ENCODE measurements at places on chromosomes 1 and 21.

DNA sequence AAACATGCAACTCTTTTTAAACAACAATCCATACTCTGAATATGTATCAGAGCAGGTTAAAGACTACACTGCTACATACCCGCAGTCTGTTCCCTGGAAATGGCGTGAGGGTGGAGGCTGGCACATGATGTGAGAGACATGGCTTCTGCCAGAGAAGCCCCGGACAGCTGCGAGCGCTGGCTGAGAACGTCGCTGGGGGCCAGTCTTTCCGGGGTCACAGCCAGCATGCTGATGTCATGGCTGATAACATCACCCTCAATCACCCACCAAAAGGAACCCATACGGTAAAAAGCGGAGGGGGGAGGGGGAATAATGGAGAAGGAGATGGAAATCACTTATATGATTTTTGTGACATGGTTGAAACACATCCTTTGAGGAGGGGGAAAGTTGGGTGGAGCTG is 29.1 kb downstream of the C1orf198 start:
- DNase-seq: no peak

DNA sequence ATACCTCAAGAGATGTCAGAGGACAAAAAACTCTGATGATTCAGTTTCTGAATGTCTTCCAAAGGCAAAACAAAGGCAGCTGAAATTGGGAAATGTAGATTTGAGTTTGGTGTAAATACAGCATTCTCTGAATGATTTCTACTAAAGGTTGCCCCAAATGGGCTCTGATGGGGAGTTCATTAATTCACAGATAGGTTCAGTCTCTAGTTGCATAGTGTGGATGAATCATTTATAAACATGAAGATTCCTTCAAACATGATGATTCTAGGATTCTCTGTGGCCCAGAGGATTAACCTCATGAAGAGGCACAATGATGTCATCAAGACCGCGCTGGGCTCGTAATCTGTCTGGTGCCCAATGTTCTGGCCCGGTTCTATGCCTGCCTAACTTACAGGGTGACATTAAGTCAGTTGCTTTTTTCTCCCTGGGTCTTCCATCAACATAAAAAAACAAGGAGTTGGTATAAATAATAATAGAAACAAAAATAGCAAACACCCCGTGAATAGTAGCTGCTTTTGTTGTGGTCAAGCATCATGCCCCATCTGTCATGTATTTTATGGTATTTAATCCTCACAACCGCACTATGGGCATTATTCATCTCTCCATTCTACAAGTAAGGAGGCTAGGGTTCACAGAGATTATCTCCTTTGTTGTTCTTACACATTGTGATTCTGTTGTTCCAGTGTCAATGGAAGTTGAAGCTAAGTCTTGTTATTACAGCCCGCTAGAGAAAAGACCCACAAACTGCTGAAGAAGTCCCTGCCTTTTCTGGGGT is 509.6 kb upstream of the USP24 start:
- no peak for DNase-seq

GRCh38 chr1:236025836-236026235 is 39.1 kb downstream of the NID1 start:
- DNase-seq: no peak

- no peak for DNase-seq
Measured at GRCh38 chr1:243559575-243560162, 290.4 kb downstream of the AKT3 start.

DNA sequence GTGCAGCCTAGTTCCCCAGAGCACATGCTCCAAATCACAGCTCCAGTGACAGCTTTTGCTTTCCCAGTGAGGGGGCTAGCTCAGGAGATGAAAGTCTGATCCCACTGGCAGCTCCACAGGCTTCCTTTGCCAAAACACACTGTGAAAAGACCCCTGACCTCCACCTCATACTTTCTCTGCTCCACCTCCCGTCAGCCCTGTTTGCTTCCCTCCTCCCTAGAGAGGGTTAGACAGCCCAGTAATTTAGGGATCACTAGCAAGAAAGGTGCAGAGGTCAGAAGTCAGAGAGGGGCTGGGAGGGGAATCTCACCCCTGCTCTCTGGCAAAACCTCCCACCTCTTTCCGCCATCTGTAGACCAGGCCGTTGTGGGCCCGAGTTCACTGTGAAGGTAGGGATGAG is 62.8 kb downstream of the PLXNA2 start:
- DNase-seq: no peak

DNA sequence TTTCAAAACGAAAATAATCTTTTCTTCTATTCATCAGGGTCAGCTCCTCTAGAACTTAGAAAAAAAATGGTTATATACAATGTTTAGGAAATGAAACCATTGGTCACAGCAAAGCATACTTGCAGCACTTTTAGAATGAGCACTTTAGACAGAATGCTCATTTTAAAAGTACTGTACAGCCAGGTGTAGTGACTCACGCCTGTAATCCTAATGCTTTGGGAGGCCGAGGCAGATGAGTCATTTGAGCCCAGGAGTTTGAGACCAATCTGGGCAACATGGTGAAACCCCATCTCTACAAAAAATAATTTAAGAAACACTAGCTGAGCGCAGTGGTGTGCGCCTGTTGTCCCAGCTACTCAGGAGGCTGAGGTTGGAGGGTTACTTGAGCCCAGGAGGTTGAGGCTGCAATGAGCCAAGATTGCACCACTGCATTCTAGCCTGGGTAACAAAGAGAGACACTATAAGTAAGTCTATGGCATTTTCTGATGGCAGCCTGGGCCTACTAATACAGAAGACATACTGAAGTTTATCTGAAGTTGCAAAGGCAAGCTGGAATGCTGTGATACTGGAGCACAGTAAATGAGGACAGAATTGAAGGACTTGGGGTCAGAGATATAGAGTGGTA is 48.9 kb upstream of the ZNF326 start:
- DNase-seq: no peak

DNA sequence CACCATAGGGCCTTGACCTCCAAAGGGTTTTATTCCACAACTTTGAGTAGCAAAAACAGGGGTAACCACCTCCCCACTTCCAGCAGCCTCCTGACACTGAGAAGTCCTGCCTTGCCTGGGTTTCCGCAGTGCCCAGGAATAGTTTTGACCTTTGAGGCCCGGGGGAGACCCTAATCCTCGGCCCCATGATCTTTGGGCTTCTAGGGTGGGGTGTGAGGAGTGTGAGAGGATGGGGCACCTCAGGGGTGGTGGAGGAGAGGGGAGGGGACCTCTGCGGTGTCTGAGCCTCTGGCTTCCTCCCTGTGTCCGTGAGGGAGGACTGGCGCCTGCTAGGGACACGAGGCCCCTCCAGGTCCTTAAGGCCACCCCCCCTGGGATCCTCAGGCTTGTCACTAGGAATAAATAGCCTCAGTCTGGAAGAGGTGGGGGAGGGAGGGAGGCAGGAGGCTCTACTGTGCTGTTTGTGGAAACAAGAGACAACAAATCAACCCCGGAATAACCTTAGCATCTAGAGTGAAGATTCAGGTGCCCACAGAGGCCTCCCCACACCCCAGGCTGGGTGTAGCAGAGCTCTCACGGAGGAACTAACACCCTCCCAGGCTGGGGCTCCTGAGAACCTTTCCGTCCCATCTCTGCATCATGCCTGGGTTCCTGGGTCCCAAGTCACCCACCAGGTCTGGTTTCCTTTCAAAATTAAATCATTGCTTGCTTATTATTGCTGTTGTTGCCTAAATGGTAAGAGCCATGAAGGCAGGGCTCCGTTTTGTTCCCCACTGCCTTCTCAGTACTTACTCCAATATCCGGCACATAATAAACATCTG is 904 bp upstream of the FHL3 start:
- no peak for DNase-seq

DNA sequence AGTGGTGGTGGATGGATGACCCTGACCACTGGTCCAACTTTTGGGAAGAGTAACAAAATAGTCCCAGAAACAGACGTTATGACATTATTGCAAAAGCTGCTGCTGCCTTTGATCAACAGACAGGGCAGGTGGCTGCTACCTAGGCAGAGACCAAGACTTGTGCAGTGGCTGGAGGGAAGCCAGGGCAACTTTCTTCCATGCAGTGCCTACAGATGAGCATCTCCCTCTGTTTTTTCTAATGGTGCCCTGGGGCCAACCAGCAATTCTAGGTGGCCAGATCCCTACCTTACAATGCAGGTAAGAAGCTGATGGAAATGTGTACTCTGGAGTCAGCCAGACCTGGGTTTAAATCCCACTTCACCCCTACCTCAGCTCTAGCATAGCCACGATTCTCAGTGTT is 283.1 kb upstream of the POU3F1 start:
- DNase-seq: no peak

DNA sequence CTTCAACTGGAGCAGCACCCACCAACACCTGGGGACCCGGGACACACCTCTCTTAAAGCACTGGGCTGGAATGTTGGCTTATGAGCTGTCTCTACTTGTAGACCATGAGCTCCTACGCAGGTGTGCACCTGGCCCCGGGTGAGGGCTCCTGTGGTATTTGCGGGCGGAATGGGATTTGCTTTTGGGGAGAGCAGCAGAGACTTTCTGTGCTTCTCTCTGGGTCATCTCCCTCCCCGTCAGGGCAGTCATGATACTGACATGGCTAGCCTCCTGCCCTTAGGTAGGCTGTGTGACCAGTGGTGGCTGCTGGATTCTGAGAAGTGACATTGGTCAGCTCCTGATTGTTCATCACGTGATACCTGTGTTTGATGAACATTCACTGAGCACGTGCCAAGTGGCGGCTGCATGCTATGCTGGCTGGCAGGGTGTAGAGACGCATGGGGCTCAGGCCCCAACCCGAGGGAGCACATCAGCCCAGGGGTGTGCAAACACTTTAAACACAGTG is 9.0 kb upstream of the ZBTB21 start:
- DNase-seq: no peak

- no peak for DNase-seq
Measured at GRCh38 chr1:104706631-104707147, 957.0 kb downstream of the AMY1C start.

- DNase-seq: peak; percentile 63
Measured at GRCh38 chr1:228378090-228378872, 28.4 kb downstream of the TRIM11 start.

DNA sequence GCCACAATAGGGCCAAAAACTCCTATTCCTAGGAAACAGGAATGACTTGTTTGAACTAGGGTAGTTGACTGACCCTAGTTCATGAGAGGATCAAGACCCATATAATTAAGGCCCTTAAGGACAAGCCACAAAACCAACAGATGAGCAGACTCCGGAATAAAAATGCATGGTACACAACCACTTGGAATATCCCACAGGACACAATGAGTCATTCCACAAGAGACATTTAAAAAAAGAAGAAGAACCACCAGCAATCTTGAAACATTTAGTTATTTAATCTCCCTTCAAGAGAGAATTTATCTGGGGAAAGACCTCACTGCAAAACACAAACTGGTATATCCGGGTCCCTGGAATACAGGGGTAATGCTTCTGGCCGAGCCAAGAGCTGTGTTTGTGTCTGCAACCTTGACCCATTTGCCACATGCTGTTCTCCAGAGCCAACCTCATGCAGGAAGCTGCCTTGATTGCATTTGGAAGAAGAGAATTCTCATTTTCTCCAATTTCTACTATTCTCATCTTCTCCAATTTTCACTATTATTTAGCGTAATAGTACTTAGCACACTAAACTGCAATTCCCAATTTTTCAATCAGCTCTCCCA is 135.5 kb downstream of the TGFBR3 start:
- DNase-seq: no peak

- peak; percentile 43 for DNase-seq
Measured at GRCh38 chr1:219416598-219417238, 196.2 kb downstream of the ZC3H11B start.

DNA sequence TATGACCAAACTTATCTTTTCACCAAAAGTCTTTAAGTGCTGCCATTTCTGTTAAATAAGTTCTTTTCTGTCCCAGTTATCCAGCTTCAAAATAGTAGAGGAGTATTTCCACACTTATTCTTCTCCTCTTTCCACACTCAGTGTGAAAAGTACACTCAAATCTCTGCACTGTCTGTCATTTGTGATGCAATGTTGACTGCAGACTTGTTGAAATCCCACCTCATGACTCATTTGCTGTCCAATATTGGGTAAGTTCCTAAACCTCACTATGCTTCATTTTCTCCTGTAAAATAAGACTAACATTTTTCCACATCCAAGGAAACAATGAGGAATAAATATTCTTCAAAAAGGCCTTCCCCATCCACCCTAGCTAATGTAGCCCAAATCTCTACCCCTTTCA is 17.5 kb downstream of the LRRIQ3 start:
- no peak for DNase-seq

GRCh38 chr1:15627343-15627988 is 10.2 kb downstream of the DDI2 start:
- no peak for DNase-seq

DNA sequence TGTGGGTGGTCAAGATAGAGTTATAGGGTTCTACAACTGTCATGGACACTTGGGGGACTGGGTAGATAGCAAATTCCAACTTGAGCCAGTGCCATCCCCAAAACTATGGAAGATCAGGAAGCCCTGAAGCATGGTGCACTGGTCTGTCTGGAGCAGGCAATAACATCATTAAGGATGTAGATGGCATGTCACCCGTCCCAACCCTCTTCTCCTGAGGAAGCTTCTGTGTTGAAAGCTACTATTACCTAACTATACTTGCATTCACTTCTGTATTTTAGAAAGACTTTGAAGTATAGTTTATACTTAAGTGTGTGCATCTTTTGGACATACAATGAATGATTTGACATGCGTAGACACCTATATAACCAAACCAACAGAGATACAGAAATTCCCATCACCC is 32.9 kb downstream of the RABIF start:
- no peak for DNase-seq

DNA sequence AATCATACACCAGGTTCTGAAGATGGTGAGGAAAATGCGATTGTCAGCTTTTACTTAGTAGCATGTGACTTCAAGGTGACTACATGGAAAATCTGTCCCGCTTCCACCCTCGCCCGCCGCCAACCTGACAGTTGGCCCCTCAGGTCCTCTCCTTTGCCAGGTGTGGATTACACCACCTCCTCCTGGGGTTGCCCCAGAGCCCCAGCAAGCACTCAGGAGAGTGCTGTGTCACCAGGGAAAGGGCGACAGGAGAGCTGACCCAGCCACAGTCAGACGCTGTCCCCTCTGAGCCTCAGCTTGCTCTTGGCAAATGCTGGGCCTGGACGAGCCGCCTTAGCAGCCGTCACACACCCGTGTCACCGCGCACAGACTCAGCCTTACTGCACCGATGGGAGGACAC is 17.9 kb downstream of the PTTG1IP start:
- no peak for DNase-seq

GRCh38 chr21:35565204-35565611 is 495.1 kb downstream of the SETD4 start:
- peak; percentile 15 for DNase-seq

DNA sequence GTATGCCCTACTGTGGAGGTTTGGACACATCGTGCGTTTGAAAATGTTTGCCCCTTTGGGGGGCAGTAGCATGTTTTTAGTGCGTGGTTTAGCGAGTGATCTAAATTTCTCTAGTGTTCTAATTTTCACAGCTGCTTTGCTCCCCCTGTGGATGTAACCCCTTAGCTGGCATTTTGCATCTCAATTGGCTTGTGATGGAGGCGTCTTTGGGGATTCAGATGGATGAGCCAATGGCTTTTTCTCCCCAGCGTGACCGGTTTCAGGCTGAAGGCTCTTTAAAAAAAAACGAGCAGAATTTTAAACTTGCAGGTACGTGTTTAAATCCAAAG is 836 bp downstream of the CDC7 start:
- no peak for DNase-seq

GRCh38 chr1:100246738-100247137 is 2.9 kb downstream of the DBT start:
- DNase-seq: no peak

All from CD4-positive, alpha-beta T cell treated with Interleukin-1 beta for 1 hour (primary cell).